Stimulated activated CD4-positive, alpha-beta T cell treated with anti-CD3 and anti-CD28 coated beads, TNF-alpha, amount 100 ng/mL, for 4 hours (primary cell): ENCODE measurements at places on chromosomes 3 and 15.

- DNase-seq: no peak
Observed at GRCh38 chr3:25834346-25834745, 44.5 kb downstream of the OXSM start.

DNA sequence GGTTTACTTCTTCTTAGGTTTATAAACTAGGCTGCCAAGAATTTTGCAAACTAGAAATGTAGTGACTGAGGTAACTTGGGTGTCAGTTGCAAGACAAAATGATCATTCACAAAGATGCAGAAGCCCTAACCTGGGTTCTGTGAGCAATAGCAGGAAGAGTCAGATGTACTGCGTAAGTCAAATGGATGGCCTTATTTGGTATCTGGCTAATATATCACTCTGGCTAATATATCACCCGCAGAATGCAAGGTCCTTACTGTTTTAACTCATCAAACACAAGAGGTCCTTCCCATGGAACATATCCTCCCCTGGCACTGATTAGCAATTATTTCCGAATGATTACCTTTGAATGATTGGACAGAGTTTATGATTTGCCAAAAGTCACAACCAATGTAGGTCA, 37.4 kb downstream of the RBMS3 start:
- no peak for DNase-seq

DNA sequence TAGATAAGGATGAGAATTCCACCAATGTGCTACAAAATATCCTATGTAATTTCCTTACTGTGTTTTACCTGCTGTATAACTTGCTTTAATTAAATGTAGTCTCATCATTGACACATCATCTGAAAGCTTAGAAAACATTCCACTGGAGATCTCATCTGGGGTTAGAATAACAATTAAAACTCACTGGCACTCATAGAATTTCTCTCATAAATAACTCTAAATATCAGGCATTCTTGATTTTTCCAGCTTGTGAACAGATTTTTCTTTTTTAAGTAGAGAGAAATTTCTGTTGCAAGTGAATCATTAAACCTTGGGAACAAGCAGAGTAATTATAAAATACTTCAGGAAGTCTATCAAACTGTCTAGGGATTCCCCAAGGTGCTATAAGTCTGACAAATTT, 843.8 kb downstream of the NAALADL2 start:
- no peak for DNase-seq

DNA sequence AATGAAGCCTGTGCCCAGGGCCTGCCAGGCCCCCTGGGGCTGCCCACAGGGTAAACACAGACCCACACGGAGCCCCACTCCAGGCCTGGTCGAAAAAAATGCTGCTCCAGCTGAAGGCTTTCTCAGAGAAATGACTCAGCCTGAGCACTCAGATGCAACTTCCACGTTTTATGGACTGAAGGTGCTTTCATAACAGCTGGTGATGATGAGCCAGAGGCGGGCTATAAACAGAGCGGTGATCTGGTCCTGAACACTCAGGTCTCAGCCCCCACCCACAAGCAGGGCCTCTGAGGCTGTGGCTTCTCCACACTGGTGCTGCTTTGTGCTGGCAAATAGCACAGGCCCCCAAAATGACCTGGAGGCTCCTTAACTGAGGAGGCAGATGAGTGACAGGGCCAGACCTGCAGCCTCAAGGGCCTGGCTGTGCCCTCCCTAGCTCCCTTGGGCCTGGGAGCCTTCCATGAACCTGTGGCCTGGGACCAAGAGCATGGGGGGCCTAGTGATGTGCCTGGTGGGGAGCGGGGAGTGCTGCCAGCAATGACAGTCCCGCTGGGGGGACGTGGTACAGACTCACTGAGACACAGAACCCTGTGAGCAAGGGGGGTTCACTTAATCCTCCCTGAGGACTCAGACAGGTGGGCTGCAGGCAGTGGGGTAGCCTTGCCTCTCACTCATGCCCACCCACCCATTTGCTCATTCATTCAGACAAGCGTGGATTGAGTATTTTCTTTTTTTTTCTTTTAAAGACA, 23.0 kb upstream of the FURIN start:
- DNase-seq: no peak

DNA sequence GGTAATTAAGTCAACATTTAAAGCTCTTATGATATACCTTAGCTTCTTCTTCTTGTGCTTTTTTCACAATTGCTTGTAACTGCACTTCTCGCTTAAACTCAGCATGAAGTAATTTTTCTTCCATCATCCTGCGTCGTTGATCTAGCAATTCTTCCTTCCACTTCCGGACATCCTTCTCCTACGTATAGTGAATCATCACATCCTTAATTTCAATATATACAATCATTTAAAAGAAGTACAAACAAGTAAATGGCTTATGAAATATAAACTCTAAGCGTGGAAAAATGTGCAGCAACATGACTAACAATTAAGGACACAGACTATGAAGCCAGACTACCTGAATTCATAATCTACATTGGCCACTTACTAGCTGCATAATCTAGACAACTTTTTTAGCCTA, 151.4 kb downstream of the SCAPER start:
- DNase-seq: no peak

- no peak for DNase-seq
Observed at GRCh38 chr15:101246391-101246790, 5.5 kb downstream of the CHSY1 start.

GRCh38 chr15:56428821-56429458, 36.0 kb downstream of the MNS1 start:
- no peak for DNase-seq

- no peak for DNase-seq
Observed at GRCh38 chr15:60966316-60966715, 262.8 kb downstream of the RORA start.

DNA sequence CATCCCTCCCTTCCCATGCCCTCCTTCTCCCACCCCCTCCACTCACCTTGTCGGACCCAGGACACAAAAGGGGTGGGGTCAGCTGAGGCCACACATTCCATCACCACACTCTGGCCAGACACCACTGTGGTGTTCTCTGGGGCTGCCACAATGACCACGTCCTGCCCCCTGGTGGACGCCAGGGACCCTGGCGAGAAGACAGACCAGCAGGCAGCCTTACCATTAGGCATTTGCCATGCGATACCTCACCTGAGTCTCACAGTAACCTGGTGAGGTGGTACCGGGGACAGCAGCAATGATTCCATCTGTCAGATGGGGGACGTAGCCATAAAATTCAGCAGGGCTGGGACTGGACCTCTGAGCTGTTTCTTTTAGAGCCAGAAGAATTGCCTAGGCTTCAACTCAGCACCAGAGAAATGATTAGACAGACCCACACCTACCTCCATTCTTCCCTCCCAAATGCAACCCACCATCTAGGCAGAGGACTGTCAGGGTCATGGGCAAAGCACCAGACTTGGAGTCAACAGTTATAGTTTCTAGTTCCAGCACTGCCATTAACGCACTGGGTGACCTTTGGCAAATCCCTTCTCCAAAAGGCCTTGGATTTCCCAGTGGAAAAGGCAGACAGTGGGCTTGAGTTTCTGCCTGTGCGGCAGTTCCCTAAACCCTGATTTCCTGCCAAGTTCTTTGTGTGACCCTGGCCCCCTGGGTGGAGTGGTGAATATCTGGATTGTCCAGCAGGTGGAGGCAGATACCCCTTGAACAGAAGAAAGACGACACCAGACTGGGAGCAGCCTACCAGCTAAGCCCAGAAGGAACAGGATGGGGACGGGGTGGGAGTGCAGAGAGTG, 21.8 kb downstream of the IGDCC4 start:
- DNase-seq: no peak

DNA sequence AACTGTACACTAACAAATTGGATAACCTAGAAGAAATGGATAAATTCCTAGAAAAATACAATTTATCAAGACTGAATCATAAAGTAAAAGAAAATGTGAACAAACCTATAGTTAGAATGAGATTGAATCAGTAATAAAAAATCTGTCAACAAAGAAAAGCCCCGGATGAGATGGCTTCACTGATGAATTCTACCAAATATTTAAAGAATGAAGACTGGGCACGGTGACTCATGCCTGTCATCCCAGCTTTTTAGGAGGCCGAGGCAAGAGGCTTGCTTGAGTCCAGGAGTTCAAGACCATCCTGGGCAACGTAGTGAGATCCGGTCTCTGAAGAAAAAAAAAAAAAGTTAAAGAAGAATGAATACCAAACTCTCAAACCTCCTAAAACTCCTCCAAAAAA, 17.7 kb upstream of the AP4E1 start:
- DNase-seq: no peak

DNA sequence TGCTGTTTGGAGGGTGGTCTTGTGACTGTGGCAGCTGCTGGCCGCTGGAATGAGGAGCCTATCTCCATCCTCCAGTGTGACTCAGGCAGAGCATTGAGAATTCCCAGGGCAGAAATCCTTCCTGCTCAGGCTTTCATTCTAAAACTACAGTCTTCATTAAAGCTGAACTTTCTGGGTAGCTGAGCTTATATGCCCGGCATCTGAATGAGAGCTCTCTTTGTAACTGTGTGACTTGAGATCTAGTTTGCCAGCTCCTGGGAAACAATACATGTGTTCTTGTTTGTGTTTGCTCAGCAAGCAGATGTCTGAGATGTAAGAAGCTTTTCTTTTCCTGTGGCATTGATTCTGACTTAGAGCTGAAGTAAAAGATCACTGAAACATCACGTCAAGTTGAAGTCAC, 22.4 kb downstream of the RLBP1 start:
- DNase-seq: no peak

- DNase-seq: no peak
Observed at GRCh38 chr3:29065211-29065785, 215.6 kb upstream of the RBMS3 start.

DNA sequence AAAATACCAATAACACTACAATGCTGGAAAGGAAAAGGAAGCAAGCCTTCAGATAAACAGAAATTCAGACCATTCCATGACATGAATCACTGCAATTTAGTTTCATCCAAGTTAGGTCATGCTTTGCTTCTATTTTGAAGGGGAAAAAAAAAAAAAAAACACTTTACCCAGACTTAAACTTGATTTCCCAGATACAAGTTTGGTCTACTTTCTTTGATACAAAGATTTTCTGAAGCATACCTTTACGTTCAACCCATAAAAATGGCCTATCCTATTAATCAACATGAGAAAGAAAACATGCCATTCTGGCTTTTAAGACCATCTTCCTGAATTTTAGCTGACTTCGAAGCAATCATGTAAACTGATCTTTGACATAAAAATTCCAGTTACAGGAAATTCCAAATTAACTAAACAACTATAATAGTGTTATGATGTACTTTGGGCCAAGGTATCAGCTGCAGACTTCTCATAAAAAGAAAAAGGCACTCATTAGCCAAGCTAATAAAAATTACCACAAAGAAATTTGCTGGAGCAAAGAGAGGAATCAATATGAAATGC, 12.6 kb downstream of the OSBPL10 start:
- DNase-seq: no peak

DNA sequence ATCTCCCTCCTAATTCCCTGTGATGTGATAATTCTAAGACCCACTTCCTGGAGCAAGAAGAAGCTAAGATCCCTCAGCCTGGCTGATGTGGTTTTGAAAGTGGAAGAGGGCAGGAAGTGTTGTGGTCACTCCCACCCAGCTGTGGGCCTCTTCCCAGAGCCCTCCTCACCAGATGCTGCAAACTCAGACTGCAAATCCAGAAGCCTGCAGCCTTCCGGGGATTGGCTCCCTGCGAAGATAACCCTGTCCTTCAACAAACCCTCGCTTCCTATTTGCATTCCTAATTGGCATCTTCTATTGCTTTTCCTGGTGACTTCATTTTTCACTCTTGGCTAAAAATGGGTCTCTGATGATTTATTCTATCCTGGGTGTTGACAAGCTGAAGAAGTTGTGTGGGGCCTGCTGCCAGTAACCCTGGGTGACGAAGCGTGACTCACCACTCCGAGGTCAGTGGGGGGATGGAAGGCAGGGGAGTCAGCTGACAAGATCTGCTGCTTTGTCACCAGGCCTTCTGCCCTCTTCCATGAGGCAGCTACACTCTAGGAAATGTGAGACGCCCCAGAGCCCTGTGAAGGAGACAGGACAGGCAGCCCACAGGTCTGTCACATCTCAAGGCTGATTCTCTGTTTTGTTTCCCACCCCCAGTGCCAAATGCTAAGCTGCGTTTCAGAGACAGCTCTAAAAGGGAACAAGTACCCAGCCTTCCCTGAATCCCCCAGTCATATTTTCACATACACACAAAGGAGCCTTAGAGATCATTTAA, 99.7 kb upstream of the LIPC start:
- DNase-seq: peak; percentile 80

- peak; percentile 48 for DNase-seq
Observed at GRCh38 chr3:12719984-12720898, 38.8 kb downstream of the TMEM40 start.

DNA sequence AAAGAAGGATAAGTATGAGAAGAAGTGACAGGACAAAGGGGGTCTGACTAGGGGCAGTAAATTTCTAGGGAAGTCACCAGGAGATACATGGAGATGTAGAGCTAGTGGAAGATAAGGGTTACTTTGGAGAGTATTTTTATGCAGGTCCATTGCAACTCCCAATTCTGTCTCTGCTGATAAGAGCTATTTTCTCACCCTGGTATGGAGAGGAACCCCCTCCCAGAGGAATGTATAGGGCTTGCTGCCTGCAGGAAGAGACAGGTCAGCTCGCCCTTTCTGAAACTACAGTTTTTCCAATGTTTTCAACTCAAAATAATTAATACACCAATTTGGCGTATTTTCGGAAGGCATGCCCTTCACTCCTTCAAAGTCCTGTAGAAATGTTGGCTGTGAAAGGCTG, 11.4 kb upstream of the CORO2B start:
- DNase-seq: no peak
